Hepatocyte (in vitro differentiated cells): ENCODE measurements at places on chromosomes 13 and 19. TPM values are rescaled to one million over a fixed set of nuclear protein-coding genes. Genes with fewer than 3 reads are reported as not detected.
A peak's percentile ranks its signal among the peaks of the same experiment; 100 is the strongest.

The C19orf38 gene
- 3.4 and 3.7 TPM in 2 replicates for total RNA-seq

- peaks cover 8% of the 10 kb centered on the region for H3K27me3 ChIP-seq
- H3K4me1 ChIP-seq = peaks cover 11% of the 10 kb centered on the region
- no peaks in the 10 kb centered on the region for H3K36me3 ChIP-seq
- DNase-seq = no peak
- no peak overlapping the region for H3K27ac ChIP-seq
These were observed 55.2 kb downstream of the SOX21 start for GRCh38 chr13:94657167-94657566.

DNA sequence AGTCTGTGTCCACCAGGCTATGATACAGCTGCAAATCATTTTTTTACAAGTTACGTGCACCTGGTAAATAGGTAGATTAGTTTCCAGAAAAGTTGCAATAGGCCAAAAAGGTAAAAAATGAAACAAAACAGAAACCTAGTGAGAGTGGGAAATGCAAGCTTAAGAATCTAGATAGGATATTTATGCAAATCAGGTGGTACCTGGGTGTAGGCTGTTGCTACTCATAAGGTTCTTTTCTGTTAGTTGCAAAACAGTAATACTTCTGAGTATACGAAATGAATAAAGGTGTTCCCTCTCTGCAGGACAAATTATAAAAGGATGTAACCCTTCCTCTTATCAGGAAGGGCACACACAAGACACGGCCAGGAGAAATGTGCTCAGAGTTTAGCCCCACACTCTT is 97.9 kb downstream of the UGGT2 start:
- H3K4me1 ChIP-seq = no peaks in the 10 kb centered on the region
- DNase-seq = no peak
- H3K27me3 ChIP-seq = no peaks in the 10 kb centered on the region

GRCh38 chr19:14138576-14139265 is 2.3 kb upstream of the ASF1B start:
- no peak overlapping the region for H3K4me3 ChIP-seq
- DNase-seq = no peak
- peak overlapping the region; percentile 19 for H3K27ac ChIP-seq
- peaks cover 13% of the 10 kb centered on the region for H3K4me1 ChIP-seq

- no peaks in the 10 kb centered on the region for H3K36me3 ChIP-seq
- peaks cover 7% of the 10 kb centered on the region for H3K4me1 ChIP-seq
- H3K4me3 ChIP-seq = no peak overlapping the region
- H3K27me3 ChIP-seq = no peaks in the 10 kb centered on the region
These were observed 31.9 kb downstream of the HTR2A start for GRCh38 chr13:46864941-46865340.

GRCh38 chr13:26656919-26657318 is 99.4 kb downstream of the WASF3 start:
- no peaks in the 10 kb centered on the region for H3K27me3 ChIP-seq
- H3K4me1 ChIP-seq = no peaks in the 10 kb centered on the region
- no peak overlapping the region for H3K27ac ChIP-seq
- no peak for DNase-seq
- no peaks in the 10 kb centered on the region for H3K36me3 ChIP-seq

GRCh38 chr13:35387682-35388250 is 88.7 kb downstream of the MAB21L1 start:
- H3K27ac ChIP-seq = no peak overlapping the region
